Suppressor macrophage treated with lipopolysaccharide for 4 hours (primary cell): ENCODE measurements at places on chromosomes 7 and 10.

DNA sequence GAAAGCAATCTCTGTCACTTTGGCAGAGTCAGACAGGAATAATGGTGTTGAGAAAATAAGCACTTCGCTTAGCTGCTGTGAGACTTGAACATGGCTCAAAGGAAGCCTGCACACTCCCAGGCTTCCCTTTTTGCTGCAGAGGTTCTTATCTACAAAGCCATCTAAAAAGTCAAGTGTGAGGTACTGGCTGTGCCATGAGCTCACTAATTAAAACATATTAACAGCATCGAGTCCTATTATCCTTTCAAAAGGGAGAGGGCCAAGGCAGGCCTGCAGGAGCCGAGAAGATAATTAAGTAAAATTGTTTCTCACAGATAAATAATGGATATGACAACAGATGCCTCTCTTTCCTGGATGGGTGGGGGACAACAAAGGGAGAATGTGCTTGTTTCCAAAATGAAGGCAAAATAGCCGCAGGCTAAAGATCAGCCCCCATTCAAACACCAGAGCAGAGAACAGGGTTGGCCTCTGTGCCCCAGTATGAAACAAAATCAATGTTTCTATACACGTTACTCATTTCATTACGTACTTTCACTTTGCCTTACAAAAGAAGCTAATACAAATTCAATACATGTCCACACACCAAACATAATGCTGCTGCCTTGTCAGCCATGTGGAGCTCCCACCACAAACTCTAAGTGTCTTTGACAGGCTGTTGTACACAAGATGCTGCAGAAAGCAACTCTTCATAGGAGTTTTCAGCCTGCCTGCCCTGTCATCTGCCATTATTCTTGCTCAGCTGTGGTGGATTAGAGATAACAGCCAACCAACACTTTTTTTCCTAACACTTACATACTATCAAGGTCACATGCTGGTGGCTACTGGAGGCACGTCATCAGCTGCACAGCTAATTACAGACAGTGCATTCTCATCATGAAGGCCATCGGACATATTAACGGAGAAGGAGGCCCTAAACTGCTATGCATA, 55.3 kb downstream of the ELAPOR2 start:
- no peak for DNase-seq

DNA sequence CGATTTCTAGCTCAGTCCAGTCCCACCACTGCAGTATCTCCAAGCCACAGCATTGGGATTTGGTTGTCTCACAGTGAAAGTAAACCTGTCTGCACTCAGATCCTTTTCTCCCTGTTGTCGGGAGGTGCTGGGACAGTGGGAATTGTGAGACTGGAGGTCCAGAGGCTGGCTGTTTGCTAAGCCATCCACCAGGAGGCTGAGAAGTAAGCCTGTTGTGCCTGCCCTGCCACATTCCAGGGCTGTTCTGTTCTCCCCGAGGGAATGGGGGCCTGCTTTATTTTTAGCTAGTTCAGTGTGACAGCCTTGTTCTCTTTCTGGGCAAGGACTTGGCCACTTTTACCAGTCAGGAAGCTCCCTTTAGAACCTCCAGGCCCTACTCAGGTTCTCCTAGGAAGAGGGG, 54.9 kb downstream of the HK1 start:
- no peak for DNase-seq

GRCh38 chr10:123724747-123725146, 58.6 kb downstream of the GPR26 start:
- DNase-seq: no peak

DNA sequence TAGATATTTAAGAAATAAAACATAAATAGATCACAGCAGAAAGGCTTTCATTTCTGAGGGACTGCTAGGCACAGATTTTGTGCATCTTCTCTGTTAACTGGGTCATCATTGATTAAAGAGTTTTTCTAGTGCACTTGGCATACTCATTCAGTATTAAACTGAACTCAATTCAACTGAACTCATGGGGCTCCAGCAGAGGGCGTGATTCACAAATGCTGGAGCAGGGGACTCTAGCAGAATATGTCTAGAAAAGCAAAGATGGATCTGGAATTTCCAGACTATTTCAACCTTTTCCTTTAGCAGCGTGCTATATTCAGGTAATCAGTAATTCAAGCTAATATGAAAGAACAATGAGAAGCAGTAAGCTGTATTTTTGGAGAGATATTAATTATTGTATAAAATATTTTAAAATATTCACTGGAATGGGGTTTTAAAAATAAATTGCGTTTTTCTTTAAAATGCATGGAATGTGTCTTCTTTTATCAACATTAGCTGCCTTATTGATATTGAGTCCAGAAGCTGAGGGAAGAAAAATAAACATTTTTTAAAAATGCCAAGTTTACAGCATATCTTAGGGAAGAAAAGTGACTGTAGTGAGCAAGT, 296.8 kb upstream of the CACNA2D1 start:
- DNase-seq: peak; percentile 32

GRCh38 chr7:35676211-35676610, 18.7 kb downstream of the HERPUD2 start:
- DNase-seq: peak; percentile 6

DNA sequence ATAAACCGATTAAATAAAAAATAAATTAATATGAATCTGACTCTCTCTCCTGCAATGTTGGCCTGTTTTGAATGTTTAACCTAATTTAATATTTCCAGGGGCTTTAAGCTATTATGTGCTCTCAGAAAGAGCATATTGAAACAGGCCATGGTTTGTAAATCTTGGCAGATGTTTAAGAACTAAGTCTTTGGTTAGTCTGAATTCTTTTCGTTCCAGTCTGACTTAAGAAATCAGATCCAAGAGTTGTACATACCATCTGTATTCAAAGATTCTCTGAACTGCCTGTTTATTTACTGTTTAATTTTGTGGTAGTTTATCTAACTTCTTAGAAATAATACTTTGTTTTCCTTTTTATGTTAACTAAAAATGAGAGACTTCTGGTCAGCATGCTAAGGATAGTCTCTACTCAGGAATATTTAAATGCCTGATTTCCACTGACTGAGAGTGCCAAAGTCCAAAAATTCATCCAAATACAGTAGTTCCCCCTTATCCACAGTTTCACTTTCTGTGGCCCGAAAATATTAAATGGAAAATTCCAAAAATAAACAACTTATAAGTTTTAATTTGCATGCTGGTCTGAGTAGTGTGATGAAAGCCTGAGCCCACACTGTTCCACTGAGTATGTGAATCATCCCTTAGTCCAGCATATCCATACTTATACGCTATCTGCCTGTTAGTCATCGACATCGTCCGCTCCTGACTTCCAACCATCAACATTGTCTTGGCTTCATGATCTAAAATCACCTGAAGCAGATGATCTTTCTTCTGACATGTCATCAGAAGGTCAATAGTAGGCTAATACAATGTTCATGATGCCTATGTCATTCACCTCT, 238.1 kb upstream of the CSTF2T start:
- DNase-seq: no peak

- DNase-seq: no peak
Measured at GRCh38 chr10:51699145-51699474, 285 bp downstream of the CSTF2T start.

- DNase-seq: no peak
Measured at GRCh38 chr7:148698007-148698396, 701 bp upstream of the CUL1 start.

- no peak for DNase-seq
Measured at GRCh38 chr7:51006483-51007235, 224.0 kb upstream of the GRB10 start.

DNA sequence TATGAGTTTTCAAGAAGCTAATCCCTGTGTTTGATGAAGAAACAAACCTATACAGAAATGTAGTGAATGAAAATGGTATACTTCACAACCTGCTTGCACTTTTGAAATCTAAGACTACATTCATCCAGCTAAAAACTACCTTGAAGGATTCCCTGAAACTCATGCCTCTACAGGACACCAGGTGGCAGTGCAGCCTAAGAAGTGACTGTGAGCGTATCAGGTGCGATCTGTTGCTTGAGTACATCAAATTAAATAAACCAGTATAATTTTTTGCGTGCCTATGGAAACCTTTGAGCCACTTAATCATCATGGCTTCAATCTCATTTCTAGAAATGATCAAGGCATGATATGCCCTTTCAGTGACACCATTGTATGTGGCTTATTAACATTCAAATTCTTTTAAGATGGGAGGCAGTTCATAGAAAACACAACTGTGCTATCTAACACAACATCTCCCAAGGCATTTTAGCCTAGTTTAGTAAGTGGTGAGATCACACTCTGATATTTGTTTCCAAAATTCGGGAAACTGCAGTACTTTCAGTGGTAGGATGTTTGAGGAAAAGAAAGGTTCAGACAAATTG, 57.4 kb downstream of the PPP1R17 start:
- peak; percentile 73 for DNase-seq

DNA sequence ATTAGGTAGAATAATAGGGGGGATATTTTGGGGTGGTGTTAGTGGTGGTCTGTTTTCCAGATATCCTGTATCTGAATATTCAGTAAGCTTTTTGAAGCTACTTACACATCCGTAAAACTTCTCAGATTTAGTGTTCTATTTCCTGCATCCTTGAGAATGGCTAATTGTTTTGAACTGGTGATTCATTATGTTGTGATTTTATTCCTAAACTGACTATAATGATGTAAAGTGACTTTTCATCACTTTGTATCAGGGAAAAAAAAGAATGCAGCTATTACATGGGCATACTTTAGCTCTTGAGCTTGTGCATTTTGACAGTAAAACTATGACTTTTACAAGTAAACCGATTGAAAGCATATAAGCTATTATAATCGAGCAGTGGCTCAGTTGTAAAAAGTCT, 18.2 kb downstream of the WAC start:
- no peak for DNase-seq

DNA sequence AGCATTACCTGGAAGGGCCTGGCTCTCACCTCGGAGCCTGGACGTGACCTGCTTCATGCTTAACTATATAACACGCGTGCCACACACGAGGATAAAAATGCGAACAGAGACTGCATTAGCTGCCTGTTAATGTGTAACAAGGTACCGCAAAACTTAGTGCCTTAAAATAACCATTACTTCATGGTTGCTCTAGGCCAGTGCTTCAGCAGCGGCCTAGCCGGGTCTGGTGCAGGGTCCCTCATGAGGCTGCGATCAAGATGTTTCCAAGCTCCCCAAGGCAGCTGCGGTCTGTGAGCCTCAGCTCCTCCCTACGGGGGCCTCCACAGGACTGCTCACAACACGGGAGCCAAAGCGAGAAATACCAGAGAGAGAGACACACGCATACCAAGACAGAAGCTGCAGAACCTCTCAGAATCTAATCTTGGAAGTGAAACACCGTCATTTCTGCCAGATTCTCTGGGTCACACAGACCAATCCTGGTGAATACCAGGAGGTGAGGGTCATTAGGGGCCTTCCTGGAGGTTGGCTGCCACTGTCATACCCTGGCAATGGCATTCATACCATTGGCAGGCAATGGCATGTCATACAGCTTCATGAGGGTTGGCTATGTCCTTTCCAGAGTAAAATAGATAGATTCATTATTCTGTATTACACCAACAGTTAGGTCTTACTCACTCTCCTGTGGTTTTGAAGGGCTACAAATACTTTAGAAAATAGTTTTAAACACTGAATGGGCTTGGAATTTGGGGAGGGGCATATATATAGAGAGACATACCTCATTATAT, 94.5 kb downstream of the HIPK2 start:
- DNase-seq: no peak

GRCh38 chr10:112950714-112951358, 789 bp downstream of the TCF7L2 start:
- DNase-seq: peak; percentile 58

GRCh38 chr7:2559283-2559950, 638 bp downstream of the IQCE start:
- no peak for DNase-seq

DNA sequence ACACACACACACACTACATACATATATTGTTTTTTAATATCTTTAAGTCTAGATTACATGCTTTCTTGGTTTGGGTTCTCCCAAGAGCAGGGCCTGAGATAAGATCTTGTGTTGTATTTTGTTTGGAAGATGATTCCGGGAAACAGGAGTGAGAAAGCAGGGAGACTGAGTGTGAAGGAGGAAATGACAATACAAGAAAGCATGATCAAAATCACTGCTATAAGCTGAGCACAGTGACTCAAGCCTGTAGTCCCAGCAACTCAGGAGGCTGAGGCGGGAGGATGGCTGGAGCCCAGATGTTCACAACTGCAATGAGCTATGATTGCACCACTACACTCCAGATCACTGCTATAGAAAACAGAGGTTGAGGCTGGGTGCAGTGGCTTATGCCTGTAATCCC, 267.6 kb downstream of the SKIDA1 start:
- DNase-seq: no peak

DNA sequence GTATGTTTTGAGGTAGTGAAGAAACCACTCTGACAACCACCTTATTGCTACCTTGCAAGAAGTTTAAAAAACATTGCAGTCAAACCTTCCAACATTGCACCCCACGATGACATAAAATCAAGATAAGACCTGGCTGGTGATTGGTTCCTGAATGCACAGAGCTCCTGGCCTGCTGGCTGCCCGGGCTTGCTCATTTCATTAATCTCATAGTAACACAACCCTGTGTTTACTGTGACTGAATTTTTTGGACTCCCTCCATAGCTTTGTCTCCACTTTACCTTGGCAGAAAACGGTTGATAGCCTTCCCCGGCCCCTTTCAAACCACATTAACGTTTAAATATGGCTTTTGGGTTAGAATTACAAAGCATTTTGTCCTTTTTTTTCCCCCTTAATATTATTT, 27.5 kb downstream of the VWA2 start:
- DNase-seq: no peak

GRCh38 chr10:14478604-14479003, 147.9 kb upstream of the FRMD4A start:
- peak; percentile 14 for DNase-seq

DNA sequence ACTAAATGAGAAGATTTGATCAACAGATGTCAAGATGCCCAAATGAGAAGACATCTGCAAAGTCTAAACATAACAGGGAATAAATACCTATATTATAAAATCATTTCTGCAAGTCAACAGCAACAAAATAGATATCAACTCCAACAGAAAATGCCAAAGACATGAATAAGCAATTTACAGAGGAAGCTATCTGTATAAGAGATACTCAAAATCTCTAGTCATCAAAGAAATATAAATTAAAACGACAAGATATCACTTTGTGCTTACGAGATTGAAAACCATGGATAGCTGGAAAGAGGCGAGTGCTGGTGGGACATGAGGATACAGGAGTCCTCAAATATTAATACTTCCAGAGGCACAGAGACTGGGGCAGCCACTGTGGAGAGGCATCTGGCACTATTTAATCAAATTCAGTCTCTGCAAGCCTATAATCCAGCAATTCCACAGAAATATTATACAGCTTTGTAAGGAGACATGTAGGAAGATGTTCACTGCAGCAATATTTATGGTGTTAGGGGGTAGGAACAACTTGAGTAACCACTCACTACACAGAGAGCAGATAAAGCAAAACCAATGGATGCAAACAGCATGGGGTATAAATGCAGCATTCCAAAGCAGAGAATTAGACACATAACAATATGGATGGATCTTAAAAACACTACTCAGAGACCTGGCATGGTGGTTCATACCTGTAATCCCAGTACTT, 4.8 kb downstream of the DNMBP start:
- no peak for DNase-seq

DNA sequence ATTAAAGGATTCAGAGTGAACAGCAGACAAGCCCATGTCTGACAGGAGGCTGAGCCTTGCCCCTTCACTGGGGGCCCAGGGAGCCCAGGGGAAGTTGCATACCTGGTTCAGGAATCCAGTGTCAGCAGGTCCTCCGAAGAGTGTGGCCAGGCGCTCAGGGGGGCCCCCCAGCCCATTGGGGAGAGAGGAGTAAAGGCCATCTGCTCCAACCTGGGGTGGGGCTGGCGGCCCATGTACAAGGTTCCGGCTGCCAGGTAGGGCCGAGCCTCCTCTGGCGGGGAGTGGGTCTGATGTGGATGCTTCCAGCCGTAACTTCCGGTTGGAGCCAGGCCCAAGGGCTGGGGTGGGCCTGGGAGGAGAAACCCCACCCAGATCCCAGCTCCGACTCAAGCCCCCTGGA, 2.3 kb downstream of the PSD start:
- DNase-seq: no peak
